T follicular helper cell (primary cell): ENCODE measurements at places on chromosomes 1 and 21.

DNA sequence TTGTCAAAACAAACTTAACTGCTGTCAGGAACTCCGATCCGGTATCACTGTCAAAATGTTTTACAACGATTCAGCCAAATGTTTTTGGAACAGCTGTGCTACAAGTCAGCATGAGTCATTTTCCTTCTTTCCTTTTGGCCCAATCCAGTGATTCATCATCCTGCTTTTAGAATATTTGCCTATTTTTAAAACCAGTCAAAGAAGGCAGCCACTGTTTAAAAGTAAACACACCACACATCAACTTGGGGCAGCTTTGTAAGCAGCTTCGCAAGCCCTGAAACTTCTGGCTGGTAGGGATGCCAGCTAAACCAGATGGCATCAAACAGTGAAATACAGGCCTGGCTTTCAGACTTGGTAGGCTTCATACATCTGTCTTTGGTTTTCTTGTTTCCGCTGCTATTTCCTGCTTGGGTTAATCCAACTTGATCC, 14.9 kb downstream of the MAP3K7CL start:
- DNase-seq: no peak

DNA sequence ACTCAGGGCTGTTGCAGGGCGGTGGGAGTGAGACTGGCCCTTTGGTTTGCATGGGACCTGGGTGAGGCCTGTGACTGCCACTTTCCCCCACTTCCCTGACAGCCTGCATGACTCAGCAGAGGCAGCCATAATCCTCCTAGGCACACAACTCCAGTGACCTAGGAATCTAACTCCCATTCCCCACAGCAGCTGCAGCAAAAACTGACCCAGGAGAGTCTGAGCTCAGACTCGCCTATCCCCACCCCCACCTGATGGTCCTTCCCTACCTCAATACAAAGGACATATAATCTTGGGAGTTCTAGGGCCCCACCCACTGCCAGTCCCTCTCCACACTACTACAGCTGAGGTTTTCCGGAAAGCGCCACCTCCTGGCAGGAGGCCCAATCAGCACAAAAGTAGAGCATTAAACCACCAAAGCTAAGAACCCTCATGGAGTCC, 26.7 kb downstream of the NDC1 start:
- DNase-seq: no peak

DNA sequence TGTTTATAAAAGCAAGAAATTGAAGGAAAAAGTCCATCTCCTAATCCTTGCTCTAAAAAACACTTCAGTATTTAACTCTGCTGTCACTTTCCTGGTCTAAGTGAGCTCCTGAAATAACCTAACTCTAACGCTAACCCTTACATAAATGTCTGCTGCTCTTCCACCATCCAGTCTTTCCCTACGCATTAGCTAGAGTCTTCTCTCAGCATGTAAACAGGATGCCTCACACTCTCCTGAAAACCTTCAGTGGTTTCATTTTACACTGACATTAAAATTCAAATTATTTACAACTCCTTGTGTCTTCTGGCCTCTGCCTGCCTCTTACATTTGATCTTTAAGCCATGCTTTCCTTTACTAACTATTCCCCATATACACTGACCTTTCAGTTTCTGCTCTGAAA, 697.6 kb upstream of the CXADR start:
- no peak for DNase-seq

GRCh38 chr1:67414574-67414973, 15.6 kb downstream of the SERBP1 start:
- no peak for DNase-seq

DNA sequence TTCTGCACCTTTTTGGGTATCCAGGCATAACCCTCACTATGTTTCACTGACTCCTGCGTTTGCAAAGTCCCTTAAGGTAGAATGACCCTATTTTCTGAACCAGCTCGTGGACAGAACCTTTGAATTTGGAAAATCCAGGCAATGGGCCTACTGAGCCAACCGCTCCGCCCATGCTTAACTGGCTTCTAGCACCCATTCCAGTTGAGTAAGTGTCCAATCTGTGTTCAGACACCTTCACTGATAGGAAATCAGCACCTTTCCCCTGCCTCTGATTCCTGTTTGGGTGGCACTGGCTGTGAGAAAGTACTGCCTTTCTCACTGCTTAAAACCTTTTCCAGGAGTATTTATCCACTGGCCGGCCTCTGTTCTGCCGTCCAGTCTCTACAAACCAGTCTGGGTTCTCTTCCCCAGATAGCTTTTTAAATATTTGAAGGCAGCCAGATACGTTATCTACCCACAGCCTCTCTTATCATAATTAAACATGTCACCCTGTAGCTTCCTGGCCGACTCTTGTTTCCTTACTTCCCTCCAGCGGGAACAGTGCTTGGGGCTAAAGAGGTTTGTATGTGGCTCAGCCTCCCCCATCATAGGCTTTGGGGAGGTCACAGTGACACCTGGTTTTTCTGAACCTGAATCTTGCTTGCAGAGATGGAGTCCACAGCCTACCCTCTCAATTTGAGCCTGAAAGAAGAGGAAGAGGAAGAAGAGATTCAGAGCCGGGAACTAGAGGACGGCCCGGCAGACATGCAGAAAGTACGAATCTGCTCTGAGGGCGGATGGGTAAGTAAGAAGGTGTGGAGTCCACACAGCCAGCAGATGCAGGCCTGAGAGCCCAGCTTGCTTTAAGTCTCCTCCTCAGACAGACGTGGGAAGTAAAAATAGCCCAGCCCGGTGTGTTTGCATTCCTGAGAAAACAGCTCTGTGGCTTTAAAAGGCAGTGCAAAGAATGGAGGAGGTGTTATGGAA, 1.3 kb downstream of the POGK start:
- DNase-seq: no peak

GRCh38 chr1:96922181-96922580, 200.6 kb downstream of the PTBP2 start:
- DNase-seq: no peak

GRCh38 chr1:89466307-89466930, 58.2 kb upstream of the LRRC8B start:
- no peak for DNase-seq

DNA sequence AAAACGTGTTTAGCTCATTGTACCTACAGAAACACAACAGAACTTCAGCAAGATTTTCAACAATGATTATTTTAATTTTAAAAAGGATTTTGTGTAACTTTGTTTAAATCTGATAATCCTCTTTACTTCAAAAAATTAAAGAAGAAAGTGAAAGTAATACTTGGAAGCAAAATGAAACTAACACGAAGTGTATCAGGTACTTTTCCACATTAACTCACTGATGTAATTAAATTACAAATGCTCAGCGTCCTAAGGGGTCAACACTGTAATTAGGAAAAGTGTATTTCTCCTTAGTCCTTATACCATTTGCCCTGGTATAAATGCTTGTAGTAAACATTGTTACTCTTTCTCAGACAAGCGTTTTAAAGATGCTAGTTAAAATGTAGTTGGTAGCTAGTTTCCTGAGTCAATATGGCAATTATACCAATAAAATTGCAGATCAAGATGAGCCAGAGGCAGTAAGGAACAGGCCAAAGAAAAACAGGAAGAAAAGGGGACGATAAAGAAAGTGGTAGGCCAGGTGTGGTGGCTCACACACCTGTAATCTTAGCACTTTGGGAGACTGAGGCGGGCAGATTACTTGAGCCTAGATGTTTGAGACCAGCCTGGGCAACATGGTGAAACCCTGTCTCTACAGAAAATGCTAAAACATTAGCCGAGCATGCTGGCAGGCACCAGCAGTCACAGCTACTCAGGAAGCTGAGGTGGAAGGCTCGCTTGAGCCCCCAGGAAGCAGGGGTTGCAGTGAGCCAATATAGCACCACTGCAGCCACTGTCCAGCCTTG, 553.0 kb downstream of the SMYD3 start:
- no peak for DNase-seq

DNA sequence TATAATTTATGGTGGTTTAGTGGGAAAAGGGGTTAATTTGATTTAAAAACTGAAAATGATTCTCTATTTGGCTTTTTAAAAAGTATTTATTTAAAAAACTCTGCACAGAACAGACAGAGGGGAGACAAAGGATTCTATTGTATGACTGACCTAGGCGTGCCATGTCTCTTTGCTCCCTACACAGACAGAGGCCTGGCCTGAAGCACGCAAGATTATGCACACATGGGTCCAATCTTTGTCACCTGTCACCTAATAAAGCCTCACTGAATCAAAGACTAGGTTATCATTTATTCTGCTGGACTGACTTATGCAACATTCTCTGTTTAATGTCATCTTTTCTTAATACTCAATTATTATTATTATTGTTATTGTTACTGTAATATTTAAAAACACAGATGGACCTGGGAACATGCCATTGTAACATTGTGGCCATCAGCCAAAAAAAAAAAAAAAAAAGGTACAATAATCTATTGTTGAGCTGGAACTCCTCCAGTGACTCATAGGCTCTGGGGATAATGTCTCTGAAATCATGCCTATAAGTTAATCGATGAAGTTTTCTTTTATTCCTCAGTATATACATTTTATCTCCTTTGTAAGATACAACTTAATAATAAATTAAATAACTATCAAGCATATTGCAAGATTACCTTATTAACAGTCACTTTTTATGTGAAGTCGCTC, 112.1 kb downstream of the RUNX1 start:
- no peak for DNase-seq

DNA sequence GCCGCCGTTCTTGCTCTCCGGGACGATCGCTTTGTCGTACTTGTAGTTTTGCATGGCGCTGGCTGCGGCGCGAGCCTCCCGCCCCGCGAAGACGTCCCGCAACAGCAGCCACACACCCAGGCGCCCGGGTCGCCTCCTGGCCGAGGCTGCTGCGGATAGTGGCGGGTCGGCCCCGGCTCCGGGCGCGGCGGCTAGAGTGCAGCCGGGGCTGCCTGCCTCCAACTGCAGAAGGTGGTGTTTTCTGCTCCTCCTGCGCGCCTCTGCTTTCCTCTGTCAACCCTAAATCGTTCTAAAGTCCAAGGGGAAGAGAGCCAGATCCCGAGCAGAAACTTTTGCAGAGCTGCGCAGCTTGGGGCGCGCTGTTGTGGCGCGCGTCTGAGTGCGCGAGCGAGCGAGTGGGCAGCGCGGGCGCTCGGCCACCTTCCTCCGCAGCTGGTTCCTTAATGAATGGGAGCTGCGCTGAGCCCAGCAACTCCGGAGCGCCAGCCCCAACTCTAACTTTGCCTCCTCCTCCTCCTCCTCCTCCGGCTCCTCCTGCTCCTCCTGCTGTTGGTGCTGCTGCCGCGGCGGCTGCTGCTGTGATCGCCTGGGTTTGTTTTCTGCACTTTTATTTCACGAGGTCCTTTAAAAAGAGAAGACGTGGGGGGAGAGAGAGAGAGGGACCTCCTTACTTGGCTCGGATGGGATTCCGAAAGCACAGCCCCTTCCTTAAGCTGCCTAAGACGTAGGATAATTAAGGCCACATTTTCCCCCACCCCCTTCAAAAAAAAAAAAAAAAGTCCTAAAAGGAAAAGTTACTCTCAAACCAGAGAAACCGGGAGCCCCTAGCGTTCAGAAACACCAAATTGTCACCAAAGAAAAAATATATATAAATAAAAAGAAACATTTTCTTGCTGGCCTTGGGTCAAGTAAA, at the start of gene PLPP3:
PLPP3 (minus strand) TSS at position 601 of the 913 bp plus-strand sequence; CDS start at position 54, 547 bp downstream.
- no peak for DNase-seq

DNA sequence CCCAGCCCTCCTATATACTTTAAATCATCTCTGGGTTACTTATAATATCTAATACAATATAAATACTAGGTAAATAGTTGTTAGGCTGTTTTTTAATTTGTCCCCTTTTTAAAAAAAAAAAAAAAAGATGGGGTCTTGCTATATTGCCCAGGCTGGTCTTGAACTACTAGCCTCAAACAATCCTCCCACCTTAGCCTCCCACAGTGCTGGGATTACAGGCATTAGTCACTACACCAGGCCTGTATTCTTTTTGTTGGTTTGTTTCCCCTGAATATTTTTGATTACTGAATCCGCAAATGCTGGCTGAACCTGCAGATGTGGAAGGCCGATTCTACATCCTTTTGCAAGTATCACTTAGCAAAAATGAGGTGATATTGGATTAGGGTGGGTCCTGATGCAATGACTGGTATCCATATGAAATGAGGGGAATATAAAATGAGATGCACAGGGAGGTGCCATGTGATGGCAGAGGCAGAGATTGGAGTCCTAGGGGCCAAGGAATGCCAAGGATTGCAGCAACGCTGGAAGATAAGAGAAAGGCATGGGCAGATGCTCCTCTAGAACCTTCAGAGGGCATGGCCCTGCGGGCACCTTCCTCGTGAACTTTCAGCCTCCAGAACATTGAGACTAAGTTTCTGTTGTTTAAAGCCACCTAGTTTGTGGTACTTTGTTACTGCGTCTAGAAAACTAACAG, 58.8 kb downstream of the SSBP3 start:
- DNase-seq: no peak

GRCh38 chr1:84086189-84086588, 57.9 kb upstream of the PRKACB start:
- no peak for DNase-seq

DNA sequence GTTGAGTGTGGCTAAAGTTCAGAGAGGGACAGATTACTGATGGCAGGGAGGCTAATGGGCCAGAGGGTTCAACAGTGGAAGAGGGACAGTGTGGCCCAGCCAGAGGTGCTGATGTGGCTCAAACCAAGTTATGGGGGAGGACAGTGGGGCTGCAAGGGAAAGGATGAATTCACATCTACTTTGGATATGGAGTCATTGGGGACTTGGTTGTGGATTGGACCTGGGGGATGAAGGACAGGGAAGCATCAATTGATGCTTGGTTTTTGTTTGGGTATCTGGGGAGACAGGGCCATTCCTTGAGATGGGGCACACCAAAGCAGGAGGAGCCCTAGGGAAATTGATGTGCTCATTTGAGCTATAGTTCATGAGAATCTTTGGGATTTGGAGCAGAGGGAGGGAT, 23.3 kb downstream of the FOXO6 start:
- no peak for DNase-seq

GRCh38 chr1:13968361-13968760, 268.4 kb downstream of the PRDM2 start:
- DNase-seq: no peak

- DNase-seq: no peak
Observed at GRCh38 chr1:38308780-38309179, 262.2 kb upstream of the POU3F1 start.

DNA sequence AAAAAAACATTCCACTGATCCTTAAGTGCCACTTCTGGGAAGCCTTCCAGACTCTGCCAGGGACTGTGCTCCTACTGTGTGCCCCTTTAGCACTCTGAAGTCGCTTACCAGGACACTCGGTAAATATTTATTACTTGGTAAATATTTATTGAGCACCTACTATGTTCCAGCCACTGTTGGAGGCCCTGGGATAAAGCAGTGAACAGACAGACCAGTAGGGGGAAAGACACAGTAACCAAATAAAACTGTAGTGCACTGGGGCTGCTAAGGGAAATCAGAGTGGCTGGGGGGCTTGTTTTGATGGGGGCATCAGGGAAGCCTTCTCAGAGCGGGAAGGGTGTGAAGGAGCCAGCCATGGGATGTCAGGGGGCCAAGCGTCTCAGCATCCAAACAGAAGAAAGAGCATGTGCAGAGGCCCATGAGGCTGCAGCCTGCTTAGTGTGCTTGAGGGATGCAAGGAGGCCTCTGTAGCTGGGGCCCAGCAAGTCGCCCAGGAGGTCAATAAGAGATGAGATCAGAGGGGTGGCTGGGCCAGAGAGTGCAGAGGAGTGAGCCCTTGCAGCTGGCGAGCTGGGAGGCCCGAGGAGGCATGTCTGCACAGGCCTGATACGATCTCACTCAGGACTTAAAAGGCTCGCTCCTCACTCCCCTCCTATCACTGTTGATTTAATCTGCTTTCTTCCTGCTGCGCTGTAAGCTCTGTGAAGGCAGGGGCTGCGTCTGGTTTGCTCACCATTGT, 28.6 kb downstream of the KAZN start:
- DNase-seq: no peak
